ENCODE measurements at places on chromosomes 5 and 9.

DNA sequence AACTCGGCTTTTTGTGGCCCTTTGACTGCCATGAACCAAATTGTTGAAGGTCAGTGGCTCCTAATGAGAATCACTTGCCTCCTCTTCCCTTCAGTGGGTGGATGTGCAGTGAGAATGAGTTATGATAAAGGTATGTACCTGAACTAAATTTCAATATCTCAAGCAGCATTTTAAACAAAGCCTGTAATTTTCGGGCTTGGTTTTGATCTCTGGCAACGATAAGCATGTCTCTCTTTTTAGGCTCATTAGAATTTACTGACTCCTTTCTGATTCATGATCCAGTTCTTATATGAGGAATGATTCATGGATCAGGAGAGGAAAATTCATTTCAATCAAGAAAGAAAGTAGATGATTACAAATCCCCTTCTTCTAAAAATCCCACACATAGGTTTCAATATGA lies 305.5 kb downstream of the ARRDC3 start:
- DNase-seq, result no peak

- no peak for DNase-seq
Measured at GRCh38 chr9:89732295-89732938, 127.6 kb downstream of the GADD45G start.

GRCh38 chr9:85514256-85514655 lies 227.5 kb downstream of the AGTPBP1 start:
- DNase-seq, result no peak

DNA sequence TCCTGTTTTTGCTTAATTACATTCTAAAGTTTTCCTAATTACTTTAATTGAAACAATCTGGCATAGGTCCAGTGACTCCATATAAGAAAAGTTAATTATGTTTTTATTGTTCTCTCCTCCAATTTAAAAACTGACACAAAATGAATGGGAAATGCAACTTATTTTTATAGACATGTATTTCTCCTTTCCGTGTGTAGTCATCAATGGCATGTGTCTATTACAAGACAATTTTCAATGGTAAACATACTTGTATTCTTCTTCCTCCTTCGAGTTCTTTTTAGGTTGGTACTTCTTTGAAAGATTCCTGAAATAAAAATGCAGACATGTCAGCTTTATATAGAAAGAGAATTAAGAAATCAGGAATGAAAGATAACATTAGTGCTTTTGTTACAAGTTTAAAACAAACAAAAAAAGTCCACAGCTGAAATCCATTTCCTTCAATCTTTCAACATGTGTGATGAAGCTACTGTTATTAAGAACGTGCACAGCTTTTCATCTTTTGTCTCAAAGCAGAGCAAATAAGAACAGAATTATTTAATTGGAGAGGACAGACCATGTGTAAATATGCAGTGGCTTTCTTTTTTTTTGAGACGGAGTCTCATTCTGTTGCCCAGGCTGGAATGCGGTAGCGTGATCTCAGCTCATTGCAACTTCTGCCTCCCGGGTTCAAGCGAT lies 63.8 kb downstream of the FNBP1 start:
- DNase-seq, result no peak

DNA sequence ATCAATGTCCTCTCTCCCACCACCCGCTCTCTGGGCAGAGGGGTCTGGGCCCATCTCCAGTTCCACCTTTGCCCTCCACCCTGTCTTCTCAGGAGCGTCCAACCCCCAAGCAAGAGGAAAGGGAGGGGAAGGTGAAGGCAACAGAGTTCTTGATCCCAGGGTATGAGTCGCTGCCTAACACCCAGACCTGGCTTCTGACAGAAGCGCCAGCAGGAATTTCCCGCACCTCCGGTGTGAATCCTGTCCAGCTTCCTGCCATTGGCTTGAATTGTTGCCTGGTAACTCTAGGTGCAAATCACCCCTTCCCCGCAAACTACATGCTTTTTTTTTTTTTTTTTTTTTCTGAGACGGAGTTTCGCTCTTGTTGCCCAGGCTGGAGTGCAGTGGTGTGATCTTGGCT lies 84.2 kb upstream of the IER5L start:
- DNase-seq, result no peak

GRCh38 chr5:111119856-111120255 lies 27.7 kb downstream of the WDR36 start:
- no peak for DNase-seq

DNA sequence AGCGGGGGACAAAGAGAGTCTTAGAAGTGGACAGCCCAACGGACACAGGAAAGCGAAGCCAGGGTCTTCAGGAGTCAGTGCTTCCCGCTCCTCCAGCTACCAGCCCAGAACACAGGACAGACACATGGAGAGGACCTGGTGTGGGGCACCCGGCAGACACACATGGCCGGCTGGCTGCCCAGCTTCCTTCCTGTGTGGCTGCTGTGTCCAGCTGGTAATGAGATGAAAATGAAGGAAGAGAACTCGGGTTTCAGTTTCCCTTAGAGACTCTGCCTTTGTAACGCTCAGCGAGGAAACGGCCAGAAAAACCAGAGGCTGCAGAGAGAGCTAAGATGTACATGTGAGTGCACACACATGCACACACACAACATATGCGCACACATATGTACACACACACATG lies 87.5 kb downstream of the SECISBP2 start:
- no peak for DNase-seq

- no peak for DNase-seq
Measured at GRCh38 chr5:34524123-34524522, 132.0 kb upstream of the RAI14 start.

- DNase-seq, result no peak
Measured at GRCh38 chr9:31394015-31394473, 990.4 kb upstream of the ACO1 start.

GRCh38 chr5:131672776-131673175 lies 37.7 kb upstream of the RAPGEF6 start:
- no peak for DNase-seq

- DNase-seq, result no peak
Measured at GRCh38 chr5:168424594-168425323, 61.5 kb upstream of the RARS1 start.

DNA sequence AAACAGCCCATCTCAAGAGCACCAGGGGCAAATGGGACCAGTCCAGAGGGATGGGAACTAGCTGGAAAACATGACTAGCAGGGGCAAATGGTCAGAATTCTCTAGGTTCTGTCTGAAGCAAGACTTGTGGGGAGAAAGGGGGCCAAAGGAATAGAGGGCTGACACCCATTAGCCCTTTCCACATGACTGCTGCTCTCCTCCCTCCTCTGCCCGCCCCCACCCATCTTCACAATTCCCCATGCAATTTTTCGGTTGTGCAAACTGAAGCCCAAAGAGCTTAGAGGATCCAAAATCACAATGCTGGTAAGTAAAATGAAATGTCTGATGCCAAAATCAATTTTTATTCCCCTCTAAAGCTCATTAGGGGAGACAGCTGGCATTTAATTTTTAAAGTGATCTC lies 207.1 kb downstream of the DCP2 start:
- no peak for DNase-seq

DNA sequence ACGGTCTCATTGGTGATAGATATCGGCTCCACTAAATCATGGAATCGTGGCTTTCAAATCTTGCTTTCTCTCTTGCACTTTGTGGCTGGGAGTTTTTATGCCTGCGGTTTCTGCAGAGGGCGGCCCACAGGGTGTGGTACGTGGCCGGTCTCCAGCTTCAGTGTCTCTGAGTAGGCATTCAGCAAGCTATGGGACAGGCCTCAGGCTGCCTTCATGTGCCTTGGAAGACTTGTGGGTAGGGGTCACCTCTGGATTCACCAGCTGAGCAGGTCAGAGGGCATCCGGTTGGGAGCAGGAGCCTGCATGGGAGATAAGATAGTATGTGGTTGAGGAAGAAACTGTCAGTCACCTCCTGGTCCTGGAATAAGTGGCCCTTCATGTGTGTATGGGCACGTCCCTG lies 47.7 kb downstream of the AMBP start:
- no peak for DNase-seq

DNA sequence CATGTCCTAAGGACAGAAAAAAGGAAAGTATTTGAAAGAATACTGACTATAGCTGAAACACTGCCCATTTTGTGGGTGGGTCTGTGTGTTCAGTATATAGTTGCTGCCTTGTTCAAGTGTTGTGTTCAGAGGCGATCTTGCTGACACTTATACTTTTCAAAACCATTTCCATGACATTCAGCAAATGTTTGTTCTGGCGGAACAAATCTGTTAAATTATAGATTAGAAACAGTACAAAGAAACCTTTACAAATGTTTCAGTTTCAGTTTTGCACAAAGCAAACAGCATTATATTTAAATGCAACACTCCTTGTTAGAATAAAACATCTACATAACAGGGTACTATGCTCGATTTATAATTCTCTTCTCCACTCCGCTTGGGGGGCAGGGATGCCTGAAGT lies 2276.3 kb downstream of the MAT2B start:
- no peak for DNase-seq

GRCh38 chr9:2158111-2158610 lies 143.0 kb downstream of the SMARCA2 start:
- DNase-seq, result no peak

DNA sequence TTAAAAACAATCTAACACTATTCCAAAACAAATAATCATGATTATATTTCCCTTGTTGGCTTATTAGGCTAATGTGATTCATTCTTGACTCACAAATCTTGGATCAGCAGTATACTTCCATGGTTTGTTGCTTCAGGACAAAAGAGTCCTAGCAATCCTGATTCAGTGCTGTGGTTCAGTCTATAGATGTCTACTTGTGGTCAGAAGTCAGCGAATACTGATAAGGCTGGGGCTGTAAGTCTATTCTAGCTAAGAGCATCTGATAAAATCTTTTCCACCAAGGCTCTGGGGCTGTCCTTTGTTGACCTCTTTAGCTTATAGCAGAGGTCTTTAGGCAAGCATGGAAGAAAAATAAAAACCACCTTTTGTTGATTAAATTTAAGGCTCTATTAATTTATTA lies 4.4 kb upstream of the SMIM3 start:
- DNase-seq, result no peak

GRCh38 chr5:71697967-71698366 lies 21.1 kb upstream of the CARTPT start:
- no peak for DNase-seq

DNA sequence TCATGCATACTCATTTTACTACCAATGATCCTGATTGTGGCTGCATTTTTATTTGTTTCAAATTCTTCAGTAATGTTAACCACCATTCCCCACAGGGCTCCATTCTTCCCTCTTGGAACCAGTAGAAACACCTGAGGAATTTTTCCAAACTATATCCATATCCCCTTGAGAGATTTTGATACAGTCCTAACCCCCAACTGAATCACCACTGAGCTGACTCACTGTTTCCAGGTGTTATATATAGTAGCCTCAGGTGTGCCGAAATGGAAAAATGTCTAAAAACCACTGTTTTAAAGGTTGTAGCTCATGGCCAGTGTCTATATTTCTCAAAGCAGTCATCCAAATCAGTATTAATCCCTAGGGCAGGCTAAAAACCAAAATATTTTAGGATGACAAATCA lies 85.2 kb downstream of the MRPS27 start:
- no peak for DNase-seq

- DNase-seq, result peak; percentile 19
Measured at GRCh38 chr5:143402553-143403333, 743 bp downstream of the NR3C1 start.

DNA sequence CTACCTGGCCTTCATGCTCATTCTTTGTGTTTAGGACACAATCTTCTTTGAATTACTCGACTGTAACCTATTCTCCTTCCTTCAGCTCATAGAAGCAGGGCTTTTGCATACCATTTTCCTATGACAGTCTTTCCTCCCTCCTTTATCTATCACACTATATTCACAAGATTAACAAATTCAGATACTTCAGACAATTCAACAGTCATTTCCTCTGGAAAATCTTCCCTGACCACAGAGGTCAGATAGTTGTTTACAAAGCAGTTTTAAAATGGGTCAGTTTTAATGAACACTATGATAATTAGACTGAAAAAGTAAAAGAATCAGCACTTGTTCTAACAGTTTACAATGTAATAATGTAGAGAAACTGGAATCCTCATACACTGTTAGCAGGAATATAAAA lies 4.3 kb downstream of the CAAP1 start:
- DNase-seq, result no peak

- no peak for DNase-seq
Measured at GRCh38 chr9:134619983-134620661, 21.5 kb upstream of the COL5A1 start.

DNA sequence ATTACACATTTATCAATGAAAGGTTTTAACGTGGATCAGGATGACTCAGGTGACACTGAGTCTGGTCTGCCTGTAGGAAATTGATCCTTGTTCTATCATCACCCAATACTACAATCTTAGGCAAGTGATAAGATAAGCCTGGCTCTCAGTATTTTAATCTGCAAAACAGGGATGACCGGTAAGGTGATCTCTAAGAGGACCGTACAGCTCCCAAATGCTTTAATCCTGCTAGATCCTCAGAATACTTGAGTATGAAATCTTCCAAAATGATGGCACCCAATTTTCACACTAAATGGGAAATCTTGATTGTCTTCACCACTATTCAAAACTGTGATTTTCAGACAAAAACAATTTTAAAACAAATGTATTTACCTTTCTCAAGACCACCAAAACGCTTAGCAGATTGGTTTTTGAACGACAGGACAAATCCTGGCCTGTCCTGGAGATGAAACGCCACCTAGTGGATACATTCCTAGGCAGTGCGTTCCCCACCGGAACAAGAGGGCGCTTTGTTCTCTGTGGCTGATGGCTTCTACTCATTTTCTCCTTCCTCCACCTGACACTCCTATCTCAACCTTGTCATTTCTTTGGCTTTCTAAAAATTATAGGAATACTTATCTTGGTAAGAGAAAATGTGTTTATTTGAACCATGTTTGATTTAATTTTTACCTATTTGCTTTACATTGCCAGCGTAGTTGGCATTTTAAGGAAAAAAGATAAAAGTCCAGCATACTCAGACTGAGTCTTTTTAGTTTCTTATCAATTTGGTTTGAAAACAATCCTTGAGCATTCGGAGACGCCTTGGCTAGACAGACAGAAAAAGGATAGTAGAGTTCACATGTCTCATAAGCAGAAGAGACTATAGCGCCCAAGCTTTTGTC lies 41.2 kb upstream of the VCAN start:
- DNase-seq, result peak; percentile 16

DNA sequence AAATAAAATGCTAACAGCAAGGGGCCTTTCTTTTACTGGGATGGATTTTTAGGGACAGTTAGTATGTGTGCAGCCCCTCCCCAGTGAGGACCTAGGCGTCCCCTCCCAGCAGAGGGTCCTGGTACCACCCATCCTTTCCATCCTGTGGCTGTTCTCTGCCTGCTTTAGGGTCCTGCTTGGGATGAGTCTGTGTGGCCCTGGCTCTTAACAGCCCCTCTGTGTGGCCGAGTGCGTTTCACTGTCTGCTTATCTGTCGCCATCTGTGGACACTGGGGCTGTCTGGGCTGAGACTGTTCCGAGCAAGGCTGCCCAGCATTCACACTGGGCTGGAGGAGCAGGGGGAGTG lies 17.0 kb downstream of the WNK2 start:
- DNase-seq, result no peak

- no peak for DNase-seq
Measured at GRCh38 chr5:170582644-170583330, 79.0 kb downstream of the KCNIP1 start.

DNA sequence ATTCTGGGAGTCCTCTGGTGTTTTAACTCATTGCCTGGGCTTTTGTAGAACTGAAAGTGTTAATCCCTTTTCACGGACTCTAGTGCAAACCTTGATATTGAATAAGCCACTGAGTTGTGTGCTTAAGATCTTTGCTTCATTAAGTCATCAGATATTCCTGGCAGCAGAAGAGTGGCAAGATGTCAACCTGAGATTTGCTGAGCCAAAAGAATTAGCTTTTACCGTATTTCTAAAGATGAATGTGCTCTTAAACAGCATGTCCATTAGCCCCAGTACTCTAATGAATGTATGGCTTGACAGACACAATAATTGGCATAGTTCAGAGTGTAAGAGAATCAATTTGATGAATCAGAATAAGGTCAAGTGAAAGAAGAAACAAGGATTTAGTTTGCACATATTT lies 87.2 kb upstream of the CDH6 start:
- DNase-seq, result no peak

All from activated T-cell treated with anti-CD3 and anti-CD28 coated beads for 1 hour (primary cell).